ENCODE measurements at places on chromosomes 4 and X.

- no peak for DNase-seq
These were observed 43.5 kb downstream of the DDIT4L start for GRCh38 chr4:100146756-100147155.

GRCh38 chr4:19523964-19524363, 727.7 kb upstream of the SLIT2 start:
- no peak for DNase-seq

DNA sequence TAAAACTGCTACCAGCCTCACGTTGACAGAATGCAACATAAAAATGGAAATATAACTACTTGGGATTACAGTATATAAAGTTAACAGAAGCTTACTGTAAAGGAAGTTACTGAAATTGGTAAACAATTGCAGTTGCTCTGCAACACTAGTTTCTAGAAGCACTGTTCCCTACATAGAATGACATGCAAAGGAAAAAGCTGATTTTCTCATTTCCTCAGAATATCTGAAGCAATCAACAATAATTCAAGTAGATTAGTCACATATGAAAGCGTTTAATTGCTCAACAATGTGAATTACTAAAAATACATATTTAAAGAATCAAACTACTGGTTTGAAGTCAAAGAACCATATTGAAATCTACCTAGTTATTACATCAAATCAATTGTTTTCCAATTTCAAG, 31.8 kb downstream of the PDGFC start:
- peak; percentile 31 for DNase-seq

GRCh38 chr4:89837993-89838390, 1.0 kb upstream of the SNCA start:
- peak; percentile 82 for DNase-seq

DNA sequence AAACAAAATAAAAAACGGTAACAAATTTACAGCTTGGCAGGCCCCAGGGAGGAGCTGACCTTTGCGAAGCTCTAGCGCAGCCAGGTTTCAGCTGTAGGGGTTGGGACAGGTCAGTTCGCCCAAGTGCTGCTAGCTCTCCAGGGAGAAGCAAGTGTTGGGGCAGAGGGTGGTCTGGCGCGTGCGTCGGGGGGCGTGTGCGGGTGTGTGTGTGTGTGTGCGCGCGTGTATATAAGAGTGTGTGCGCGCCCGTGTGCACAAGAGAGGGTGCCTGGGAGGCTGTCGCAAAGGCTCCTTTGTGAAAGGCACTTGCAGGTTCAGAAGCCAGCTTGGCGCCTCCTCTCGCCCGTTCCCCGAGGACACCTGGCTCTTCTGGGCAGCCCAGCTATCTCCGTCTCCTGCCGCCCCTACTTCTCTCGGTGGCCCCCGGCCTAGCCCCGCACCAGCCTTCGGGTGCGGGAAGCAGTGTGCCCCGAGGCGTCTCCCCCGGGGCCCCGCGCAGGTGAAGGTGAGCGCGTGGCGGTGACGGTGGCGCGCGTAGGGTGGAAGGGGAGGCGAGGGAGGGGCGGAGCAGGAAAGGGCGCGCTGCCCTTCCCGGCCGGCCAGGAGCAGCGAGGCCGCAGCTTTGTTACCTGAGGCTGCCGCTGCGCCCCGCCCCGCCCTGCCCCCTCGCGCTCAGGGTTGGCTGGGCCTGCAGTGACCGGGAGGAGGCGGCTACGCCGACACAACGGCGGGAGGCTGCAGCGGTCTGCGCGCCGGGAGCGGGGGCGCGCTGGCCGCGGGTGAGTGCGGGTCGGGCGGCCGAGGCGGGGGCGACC, at the start of gene FHDC1:
Gene FHDC1 (plus strand): TSS at position 693 of the 815 bp plus-strand sequence. CDS start 6,735 bp downstream, outside the sequence.
- peak; percentile 61 for DNase-seq

DNA sequence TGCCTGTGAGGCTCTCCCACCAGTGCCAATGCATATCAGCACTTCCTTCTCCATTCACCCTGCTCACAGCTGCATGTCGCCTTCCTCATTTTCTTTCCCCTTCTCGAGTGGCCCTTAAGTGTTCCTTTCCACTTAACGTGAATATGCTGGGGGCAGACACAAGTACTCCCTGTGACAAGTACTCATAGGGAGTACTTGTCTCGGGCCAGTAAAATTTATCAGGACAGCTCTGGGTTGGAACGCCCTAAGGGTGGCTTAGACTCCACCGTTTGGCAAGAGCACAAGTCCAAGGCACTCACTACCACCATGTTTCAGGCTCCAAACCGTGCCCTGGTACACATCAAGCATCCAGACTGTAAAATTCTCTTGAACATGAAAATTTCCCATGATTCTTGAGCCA, 3.9 kb upstream of the LDOC1 start:
- no peak for DNase-seq

- no peak for DNase-seq
These were observed 110.8 kb downstream of the MAPK10 start for GRCh38 chr4:86249074-86249473.

DNA sequence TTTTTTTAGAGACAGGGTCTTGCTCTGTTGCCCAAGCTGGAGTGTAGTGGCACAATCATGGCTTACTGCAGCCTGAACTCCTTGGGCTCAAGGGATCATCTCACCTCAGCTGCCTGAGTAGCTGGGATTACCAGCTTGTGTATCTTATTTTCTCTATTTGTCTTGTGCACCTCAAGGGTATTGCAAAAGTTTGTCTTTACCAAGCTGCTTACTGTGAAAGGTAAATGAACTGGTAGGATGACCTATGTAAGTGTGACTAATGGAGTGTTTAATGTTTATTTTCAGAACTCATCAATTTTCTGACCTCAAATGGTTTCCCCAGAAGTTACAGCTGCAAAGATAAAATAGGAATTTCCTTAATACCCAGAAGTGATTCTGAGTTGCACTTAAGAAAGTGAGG, 5.3 kb upstream of the FGA start:
- no peak for DNase-seq
